ENCODE measurements at places on chromosomes 1 and 21.
A peak's percentile ranks its signal among the peaks of the same experiment; 100 is the strongest.

- DNase-seq = no peak
Observed at GRCh38 chr1:10677491-10678391, 118.7 kb downstream of the CASZ1 start.

DNA sequence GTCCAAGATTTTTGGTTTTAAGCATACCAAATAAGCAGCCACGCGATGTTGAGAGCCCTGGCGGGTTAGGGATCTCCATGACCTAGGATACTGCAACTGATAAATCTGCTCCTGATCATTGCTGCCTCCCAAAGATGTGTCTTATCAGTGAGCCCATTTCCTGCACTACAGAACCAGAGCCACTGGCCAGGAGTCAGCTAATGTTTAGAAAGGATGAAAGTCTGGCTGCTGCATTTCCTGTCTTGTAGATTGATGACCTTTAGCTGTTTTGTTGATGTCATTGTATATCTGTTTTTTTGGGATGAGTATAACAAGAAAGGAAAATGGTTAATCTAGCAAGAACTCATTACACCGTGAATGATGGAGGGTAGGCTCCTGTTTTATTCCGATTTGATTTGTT is 74.5 kb downstream of the C1orf21 start:
- DNase-seq = no peak

DNA sequence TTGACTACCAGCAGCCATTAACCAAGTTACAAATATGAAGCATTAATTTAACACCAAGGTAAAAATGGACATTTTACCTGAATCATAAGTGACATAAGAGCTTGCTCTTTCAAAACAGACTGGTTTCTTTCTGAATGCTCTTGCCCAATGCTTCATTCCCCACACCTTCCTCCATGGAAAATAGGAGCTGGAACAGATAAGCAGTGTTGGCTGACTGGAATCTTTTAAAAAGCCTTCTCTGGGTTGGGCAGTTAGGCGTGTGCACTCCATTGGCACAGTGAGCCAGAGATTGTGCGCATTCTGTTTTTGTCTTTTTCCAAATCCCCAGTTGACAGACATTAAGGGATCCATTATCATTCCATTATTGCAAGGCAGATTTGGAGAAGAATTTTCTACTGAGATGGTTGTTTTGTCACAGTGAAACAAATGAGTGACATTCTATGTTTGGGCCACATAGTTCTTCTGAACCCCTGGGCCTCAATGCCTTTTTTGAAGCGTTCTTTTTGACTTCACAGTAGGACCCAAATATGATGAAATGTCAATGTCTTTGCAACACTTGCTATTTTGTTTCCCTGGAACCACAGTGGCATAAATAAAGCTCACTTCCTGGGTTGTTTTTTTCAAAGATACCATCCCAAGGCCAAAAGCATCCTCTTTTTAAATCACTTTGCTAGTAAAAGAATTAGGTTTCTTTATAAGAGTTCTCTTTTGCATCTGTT is 32.3 kb downstream of the LRRC8B start:
- DNase-seq = peak; percentile 88

- DNase-seq = no peak
Observed at GRCh38 chr1:23801338-23801748, 789 bp upstream of the GALE start.

- DNase-seq = peak; percentile 77
Observed at GRCh38 chr1:89669441-89669840, 36.5 kb downstream of the LRRC8C start.

- DNase-seq = peak; percentile 91
Observed at GRCh38 chr1:20590306-20590777, 1.4 kb downstream of the CDA start.

Measured in CD14-positive monocyte (primary cell).